ENCODE measurements at places on chromosomes 2 and 18.

DNA sequence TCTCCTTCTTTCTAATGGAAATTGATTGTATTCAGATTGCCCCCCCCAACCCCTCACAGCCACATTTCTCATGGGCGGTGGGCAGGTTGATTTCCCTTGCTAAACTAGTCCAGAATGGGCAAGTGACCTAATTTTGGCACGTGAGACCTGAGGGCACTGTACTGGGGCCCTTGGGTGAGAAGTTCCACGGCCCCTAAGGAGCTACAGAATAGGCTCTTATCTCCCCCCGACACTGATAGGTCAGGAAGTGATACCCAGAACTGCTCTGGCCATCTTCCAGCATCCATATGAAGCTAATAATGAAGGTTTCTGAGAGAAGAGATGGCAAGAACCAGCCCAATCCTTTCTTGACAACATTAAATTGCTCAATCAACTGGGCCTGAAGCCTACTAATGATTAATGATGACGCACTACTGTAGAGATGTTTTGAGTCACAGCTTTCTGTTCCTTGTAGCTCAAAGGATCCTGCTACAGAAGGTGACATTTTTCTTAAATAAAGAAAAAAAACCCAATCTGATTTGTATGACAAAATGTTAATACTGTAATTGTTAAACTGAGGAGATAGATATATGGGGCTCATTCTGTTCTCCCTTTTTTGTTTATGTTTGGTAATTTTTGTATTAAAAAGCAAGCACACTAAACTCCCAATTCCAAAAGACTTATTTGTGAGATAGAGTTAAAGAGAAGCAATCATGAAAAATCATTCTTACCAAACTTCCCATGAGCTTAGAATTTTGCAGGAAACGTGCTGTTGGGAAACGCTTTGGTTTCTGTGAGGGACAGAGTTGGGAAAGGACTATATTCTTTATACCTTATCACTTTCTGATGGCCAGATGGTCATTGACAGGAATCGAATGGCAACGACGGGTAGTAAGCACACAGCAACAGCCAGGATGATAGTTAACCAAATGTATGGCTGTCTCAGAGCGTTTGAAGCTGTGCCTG is 28.2 kb upstream of the NARS1 start:
- peaks cover 8% of the 10 kb centered on the region for H3K4me1 ChIP-seq
- H3K36me3 ChIP-seq: peaks cover 9% of the 10 kb centered on the region
- H3K27ac ChIP-seq: no peak overlapping the region

DNA sequence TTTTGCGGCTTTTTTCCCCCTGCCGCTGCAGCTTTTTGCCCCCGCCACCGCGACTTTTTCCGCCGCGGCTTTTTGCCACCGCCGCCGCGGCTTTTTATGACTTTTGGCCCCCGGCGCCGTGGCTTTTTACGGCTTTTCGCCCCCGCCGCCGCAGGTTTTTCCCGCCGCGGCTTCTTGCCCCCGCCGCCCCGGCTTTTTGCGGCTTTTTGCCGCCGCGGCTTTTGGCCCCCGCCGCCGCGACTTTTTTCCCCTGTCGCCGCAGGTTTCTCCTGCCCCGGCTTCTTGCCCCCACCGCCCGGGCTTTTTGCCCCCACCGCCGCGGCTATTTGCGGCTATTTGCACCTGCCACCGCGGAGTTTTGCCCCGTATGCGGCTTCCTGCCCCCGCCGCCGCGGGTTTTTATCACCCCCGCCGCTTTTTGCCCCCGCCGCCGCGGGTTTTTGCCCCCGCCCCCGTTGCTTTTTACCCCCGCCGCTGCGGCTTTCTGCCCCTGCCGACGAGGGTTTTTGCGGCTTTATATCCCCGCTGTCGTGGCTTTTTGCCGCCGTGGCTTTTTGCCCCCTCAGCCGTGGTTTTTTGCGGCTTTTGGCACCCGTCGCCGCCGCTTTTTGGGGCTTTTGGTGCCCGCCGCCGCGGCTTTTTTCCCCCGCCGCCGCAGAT is 2750.9 kb downstream of the RPIA start:
- no peak overlapping the region for H3K27ac ChIP-seq
- no peaks in the 10 kb centered on the region for H3K4me1 ChIP-seq
- H3K27me3 ChIP-seq: peaks cover 17% of the 10 kb centered on the region
- H3K36me3 ChIP-seq: peaks cover 5% of the 10 kb centered on the region
- H3K4me3 ChIP-seq: no peak overlapping the region
- DNase-seq: no peak

DNA sequence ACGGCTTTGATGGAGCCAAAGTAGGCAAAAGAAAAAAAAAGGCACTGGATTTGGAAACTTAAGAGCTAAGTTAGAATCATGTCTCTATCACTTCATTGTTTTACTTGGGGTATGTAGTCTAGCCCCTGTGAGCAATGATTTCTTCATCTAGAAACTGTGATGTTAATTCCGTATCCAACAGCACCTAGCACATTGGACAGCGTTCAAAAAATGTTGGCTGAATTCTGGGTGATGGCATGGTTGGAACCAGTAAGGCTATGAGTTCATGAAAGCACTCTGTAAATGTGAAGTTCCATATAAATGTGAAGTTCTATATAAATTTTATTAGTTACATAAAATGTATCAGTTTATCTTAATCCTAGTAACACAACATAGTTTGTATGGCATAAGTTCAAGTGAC is 308.5 kb upstream of the HNMT start:
- DNase-seq: no peak
- H3K36me3 ChIP-seq: no peaks in the 10 kb centered on the region
- no peaks in the 10 kb centered on the region for H3K27me3 ChIP-seq
- H3K4me1 ChIP-seq: no peaks in the 10 kb centered on the region
- H3K27ac ChIP-seq: no peak overlapping the region
- H3K4me3 ChIP-seq: no peak overlapping the region

- no peak overlapping the region for H3K27ac ChIP-seq
- no peaks in the 10 kb centered on the region for H3K27me3 ChIP-seq
- DNase-seq: no peak
- H3K36me3 ChIP-seq: no peaks in the 10 kb centered on the region
- peaks cover 12% of the 10 kb centered on the region for H3K4me1 ChIP-seq
- no peak overlapping the region for H3K4me3 ChIP-seq
Observed at GRCh38 chr18:22330508-22330907, 87.2 kb downstream of the CTAGE1 start.

DNA sequence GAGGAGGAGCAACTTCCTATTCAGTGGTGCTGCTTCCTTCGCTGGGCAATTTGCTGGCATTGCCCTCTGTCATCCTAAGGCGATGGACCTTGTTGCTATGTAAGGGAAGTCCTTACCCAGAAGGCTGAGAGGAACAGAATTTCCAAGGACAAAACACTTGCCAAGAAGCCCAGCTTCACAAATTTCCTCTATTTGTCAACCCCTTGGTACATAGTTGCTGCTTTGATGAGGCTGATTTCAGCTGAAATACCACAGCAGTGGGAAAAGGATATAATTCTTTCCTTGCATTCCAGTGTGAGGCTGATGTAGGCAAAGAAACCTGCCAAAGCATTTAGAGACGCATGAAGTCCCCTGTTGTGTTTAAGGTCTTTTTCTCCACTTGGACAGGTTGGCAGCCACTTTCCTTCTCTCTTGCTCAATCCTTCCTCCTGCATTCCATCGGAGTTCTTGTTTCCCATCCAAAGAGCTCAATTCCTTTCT is 16.4 kb upstream of the ST3GAL5 start:
- H3K27me3 ChIP-seq: no peaks in the 10 kb centered on the region
- H3K27ac ChIP-seq: no peak overlapping the region
- peaks cover 12% of the 10 kb centered on the region for H3K36me3 ChIP-seq
- no peak overlapping the region for H3K4me3 ChIP-seq
- DNase-seq: no peak
- peaks cover 10% of the 10 kb centered on the region for H3K4me1 ChIP-seq

DNA sequence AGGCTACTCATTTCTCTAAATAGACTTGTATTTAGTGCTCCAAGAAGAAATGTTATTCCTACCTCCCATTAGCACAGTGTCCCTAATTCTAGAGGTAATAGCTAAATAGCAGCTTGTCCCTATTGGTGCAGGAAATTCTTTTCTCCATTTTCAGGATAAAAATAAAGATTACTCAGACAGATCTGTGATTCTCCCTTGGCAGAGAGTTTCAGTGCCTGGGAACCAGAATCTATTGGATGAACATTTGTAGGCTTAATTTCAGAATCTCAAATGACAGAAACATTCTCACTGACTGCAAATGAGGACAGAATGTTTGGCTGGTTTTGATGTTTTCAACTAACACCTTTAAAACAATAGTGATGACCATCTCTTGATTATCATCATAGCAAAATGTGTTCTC is 33.3 kb upstream of the LGALSL start:
- H3K4me1 ChIP-seq: peaks cover 13% of the 10 kb centered on the region
- H3K27ac ChIP-seq: no peak overlapping the region
- H3K27me3 ChIP-seq: no peaks in the 10 kb centered on the region
- H3K4me3 ChIP-seq: no peak overlapping the region
- no peak for DNase-seq
- no peaks in the 10 kb centered on the region for H3K36me3 ChIP-seq

All from immature natural killer cell (primary cell).